HEK293T (cell line): ENCODE measurements at places on chromosomes 13 and 19.

- DNase-seq: no peak
Measured at GRCh38 chr13:77545626-77546412, 10.3 kb downstream of the SCEL start.

DNA sequence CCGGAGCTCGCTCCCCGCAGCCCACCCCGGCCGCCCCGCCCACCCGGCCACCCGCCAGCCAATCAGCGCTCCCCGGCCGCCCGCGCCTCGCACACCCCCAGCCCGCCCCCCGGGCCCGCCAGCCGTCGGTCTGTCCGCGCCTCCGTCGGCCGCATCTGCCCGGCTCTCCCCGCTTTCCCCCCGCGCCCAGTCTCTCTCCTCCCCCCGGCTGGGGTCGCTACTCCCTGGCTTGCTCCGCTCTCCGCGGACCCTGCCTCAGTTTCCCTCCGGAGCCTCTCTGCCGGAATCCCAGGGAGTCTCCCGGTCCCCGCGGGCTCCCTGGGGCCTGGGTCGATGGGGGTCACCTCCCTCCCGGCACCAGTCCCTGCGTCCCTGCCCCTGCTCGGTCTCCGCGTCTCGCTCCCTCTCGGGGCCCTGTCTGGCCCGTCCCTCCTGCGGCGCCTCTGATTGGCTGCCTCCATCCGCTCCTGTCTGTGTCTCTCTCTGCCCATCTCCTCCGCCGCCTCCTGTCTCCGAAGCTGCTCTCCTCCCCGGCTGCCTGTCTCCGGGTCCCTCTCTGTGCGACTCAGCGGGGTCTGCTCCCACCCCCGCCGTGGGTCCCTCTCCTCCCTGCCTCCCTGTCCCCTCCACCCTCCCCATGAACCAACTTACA, 484 bp downstream of the IL11 start:
- peak; percentile 46 for DNase-seq

GRCh38 chr13:50152224-50152623, 137.0 kb downstream of the KCNRG start:
- DNase-seq: no peak

DNA sequence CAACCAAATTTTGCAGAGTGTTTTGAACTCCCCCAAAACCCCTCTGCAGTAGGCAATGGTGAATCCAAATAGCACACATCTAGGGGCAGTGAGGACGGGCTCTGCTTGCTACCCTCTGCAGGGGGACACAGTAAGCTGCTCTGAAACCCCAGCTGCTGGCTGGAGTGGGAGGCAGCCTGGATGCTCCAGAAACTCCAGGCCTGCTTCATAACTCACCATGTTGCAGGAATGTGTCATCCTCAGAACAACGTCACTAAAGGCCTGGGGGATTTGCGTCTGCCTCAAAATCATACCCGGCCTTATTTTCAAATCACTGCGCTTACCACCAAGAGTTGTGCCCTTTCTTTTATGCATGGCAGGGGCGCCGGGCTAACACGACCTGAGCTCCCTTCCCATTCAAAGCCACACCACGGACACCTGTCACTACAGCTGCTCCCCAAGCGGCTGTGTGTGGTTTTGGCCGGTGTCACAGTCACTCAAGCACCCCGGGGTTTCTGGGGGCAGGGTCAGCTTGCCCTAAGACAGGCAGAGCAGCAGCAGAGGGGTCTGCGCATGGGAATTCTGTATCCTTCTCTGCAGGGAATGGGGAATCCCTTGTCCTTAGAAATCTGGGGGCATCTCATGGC, 93.9 kb downstream of the TSHZ3 start:
- DNase-seq: no peak

GRCh38 chr19:5128251-5128935, 159.5 kb downstream of the KDM4B start:
- DNase-seq: peak; percentile 62

GRCh38 chr19:7874076-7874896, at the start of gene PRR36:
TSS of gene PRR36 (minus strand) at chr19:7874390. CDS start at chr19:7873689, 701 bp downstream.
- DNase-seq: peak; percentile 61

DNA sequence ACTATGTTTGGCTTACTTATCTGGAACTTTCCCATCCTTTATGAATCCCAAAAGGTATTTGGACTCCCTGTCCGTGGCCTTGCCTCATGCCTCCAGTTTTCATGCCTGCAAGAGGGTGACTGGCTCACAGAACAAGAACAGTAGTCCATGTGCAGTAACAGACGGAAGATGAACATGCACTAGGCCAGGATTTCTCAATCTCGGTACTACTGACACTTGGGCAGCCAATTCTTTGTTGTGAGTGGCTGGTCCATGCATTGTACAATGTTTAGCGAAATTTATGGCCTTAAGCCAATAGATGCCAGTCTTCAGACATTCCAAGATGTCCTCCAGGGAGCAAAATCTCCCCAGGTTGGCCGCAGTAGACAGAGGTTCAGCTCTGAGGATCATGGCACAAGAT, 61.9 kb downstream of the DOCK9 start:
- no peak for DNase-seq

DNA sequence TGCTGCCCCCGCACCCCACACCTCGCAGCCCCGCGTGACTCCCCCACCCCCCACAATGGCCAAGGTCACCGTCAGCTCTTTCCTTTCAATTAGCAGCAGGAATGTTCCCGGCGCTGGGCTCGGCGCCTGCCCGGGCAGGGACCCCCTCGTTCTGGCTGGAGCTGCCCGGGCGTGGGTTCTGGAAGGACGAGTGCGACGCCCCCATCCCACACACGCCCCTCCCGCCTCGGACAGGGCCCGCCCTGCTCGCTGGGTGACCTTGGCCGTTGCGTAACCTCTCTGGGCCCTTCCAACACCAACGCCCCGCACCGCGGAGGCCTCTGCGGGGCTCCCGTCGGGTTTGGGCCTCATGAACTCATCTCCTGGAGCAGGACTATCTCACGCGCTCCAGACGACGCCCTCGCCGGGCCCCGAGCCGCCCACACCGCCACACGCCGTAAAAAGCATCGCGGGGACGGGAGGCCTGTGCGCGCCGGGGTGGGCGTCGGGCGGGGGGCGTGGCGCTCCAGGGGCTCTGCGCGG, 10.3 kb downstream of the PALM start:
- no peak for DNase-seq

GRCh38 chr13:38821770-38822551, 135.1 kb downstream of the FREM2 start:
- no peak for DNase-seq

- DNase-seq: no peak
Measured at GRCh38 chr19:31330237-31330636, 19.0 kb downstream of the TSHZ3 start.

- peak; percentile 90 for DNase-seq
Measured at GRCh38 chr19:46513461-46514236, 18.0 kb upstream of the PNMA8B start.

- DNase-seq: no peak
Measured at GRCh38 chr19:47044946-47045866, 3.2 kb downstream of the TMEM160 start.

- no peak for DNase-seq
Measured at GRCh38 chr19:4279530-4280422, 710 bp downstream of the SHD start.

GRCh38 chr19:18696023-18696422, 12.5 kb downstream of the CRTC1 start:
- no peak for DNase-seq

DNA sequence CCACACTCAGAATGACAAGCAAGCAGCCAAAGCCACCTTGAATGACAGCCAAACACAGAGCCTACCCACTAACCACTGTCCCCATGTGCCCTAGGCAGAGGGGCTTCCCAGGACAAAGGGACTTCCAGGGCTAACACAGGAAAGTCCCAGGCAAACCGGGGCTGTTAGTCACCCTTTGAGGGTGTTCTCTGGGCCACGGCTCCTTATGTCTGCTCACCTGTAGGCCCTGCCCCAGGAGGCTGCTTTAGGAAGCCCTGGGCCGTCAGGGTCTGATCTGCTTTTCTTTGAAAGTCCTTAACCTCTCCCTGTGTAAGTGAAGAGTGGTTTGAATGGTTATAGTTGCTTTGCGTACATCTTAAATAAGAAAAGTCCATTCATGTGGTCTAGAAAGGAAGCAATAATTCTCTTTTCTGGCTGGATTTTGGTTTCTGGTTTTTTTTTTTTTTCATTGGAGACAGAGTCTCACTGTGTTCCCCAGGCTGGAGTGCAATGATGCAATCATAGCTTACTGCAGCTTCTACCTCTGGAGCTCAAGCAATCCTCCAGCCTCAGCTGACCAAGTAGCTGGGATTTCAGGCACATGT, 161.4 kb downstream of the EFNB2 start:
- no peak for DNase-seq

GRCh38 chr13:27978301-27978968, 9.3 kb upstream of the CDX2 start:
- peak; percentile 18 for DNase-seq

DNA sequence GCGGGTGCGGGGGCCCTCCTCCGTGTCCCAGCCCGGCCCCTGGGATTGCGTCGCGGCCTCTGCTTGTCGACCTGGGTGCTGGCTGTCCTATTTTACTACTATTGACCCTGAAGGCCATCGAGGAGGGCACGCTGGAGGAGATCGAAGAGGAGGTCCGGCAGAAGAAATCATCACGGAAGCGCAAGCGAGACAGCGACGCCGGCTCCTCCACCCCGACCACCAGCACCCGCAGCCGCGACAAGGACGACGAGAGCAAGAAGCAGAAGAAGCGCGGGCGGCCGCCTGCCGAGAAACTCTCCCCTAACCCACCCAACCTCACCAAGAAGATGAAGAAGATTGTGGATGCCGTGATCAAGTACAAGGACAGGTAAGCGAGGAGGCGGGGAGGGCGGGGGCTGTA, 48.1 kb upstream of the LDLR start:
- no peak for DNase-seq

GRCh38 chr19:34260771-34261173, 6.4 kb downstream of the GARRE1 start:
- DNase-seq: no peak
